Effector memory CD8-positive, alpha-beta T cell (primary cell): ENCODE measurements at places on chromosomes 13 and 19.

DNA sequence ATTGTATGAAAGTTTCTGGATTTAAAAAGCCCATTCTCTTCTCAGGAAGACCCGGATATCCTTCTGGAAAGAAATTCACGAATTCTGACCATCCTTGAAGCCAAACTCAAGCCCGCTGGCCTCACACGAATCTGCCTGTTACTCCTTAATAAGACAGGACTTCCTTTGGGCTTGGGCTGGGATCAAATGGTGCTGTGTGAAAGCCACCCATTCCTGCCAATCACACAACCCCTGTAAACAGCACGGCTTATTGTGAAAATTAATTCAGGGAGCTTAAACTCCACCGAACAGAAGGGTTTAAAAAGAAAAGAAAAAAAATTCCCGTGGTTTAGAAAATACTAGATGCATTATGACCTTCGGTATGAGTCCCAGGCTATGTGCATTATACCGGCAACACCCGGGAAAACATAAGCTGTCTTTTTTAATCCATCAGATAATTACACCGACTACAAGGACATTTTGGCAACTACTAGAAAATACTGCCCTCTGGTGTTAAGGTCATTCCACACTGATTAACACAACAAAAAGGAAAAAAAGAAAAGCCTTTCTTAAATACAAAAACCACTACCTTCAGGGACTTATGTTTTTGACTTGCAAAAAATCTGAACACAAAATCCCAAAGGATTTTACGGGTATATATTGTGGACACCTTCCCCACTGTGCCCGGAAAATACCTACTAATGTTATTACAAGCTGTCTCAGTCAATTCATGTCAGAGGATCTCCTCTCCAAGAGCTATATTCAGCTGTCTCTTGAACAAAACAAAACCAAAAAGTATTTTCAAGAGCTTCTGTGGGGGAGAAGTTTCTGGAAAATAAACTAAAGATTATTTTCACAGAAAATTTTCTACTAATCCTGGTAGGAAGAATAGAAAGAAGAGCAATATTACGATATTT lies 76.0 kb upstream of the LSM14A start:
- no peak for DNase-seq

GRCh38 chr19:56642711-56643459 lies at the start of gene SMIM17:
Gene SMIM17, plus strand, starts transcription at chr19:56643159. Its CDS starts 2,509 bp downstream, at chr19:56645668.
- DNase-seq = no peak

- no peak for DNase-seq
These were observed 1202.8 kb downstream of the DIAPH3 start for GRCh38 chr13:58960888-58961287.

DNA sequence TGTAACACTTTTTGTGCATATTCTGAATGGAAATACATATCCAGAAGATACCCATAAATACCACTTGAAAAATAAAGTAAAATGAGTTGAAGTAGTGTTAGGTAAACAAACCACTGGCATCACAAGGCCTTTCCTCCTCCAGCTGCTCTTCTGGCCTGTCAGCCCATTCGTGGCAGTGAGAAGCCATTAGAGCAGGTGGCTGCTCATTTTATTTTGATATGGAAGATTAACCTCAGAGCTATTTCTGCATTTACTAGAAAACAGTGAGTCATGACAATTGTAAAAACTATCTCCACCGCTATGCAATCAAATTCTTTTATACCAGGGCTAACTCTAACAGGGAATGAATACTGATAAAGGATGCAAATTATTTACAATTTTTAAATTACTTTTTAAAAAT lies 2898.1 kb downstream of the PCDH9 start:
- no peak for DNase-seq

- DNase-seq = no peak
These were observed 9.9 kb upstream of the SELENOW start for GRCh38 chr19:47768604-47769003.

- DNase-seq = no peak
These were observed 19.0 kb downstream of the NLRP7 start for GRCh38 chr19:54928299-54928698.

DNA sequence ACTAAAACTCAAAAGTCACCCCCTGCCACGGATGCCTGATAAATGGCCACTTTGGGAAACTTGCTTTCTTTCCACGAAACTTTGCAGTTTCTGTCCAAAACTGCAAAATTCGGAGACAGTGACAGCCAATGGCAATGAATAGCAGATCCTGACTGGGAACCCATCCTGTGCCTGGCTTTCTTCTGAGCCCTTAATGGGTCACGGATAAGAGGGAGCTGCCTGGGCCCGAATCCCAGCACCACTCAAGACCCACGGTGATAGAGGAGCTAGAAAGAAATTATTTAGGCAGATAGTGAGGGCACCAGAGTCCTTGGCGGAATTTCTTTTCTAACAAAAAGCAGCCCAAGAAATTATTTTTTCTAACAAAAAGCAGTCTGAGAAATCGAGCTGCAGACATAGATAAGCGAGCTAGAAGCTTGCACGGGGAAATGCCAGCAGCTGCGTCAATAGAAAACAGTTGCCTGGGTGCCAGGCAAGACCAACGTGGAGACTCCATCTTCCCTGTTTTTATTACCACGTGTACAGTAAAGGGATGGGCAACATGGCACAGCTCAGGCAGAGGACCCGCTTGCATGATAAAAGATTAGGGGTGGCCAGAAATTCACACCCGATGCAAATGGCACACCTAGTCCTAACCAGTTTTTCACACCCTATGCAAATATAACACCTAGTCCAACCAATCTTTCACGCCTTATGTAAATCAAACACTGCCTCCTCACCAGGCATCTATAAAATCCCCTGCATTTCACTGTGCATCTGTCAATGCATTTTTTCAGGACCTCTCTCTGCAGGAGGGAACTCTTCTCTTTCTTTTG lies 7.1 kb upstream of the HSH2D start:
- no peak for DNase-seq

- DNase-seq = no peak
These were observed 72.3 kb downstream of the GPC5 start for GRCh38 chr13:91470681-91471080.

DNA sequence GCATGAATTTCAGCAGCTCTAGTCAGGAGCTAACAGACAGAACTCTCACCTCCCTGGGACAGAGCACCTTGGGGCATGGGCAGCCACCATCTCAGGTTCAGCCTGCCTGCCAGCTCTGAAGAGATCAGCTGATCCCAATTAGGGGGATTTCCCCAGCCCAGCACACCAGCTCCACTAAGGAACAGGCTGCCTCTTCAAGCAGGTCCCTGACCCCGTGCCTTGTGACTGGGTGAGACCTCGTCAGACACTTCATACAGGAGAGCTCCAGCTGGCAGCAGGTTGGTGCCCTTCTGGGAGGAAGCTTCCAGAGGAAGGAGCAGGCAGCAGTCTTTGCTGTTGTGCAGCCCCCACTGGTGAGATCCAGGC lies 84.5 kb upstream of the UFM1 start:
- no peak for DNase-seq

- no peak for DNase-seq
These were observed 159.9 kb upstream of the STARD13 start for GRCh38 chr13:33445476-33445875.

GRCh38 chr13:99218969-99219368 lies 18.3 kb downstream of the UBAC2 start:
- DNase-seq = peak; percentile 67

DNA sequence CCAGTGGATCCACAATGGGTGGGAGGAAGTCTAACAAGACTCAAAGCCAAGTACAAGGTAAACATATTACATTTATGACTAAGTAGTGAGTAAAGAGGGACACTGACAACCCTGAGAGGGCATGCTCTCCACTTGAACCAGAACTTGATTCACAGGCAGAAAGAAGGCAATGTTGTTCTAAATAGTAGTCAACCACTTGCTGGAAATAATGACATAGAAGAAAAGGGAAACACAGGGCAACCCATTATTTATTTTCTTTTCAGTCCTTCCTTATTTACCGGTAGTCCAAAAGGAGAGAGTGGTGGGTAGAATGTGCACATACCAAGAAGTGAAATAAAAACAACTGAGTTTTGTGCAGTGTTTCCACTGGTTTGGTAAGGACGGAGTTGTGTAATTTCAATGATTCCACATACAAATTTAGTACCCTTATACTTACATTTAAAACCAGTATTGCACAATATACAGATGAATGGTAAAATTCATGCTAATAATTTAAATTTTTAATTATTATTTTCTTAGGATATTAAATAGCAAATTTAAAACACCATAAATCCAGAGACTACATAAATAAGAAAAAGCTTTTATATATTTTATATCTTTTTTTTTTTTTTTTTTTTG lies 65.9 kb downstream of the ENOX1 start:
- no peak for DNase-seq
